ENCODE measurements at places on chromosomes 3 and 15.

DNA sequence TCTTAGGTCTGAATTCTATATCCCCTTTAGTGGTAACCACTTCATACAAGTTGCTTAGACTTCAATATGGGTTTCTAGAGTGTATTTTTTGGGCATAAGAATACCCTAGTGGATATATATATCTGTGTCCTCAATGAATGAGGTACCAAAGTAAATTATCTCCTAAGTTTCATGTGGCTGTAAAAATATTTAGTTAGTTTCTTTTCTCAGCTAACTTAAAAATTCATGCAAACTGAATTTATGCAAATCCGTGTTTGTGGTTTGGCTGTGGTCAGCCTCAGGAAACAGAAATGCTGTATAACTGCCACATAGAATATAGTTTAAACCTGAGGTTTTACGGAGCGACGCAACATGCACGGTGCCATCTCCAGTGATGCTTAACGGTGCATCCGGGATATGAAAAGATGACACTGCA is 80.3 kb downstream of the PEX5L start:
- DNase-seq = peak; percentile 6

DNA sequence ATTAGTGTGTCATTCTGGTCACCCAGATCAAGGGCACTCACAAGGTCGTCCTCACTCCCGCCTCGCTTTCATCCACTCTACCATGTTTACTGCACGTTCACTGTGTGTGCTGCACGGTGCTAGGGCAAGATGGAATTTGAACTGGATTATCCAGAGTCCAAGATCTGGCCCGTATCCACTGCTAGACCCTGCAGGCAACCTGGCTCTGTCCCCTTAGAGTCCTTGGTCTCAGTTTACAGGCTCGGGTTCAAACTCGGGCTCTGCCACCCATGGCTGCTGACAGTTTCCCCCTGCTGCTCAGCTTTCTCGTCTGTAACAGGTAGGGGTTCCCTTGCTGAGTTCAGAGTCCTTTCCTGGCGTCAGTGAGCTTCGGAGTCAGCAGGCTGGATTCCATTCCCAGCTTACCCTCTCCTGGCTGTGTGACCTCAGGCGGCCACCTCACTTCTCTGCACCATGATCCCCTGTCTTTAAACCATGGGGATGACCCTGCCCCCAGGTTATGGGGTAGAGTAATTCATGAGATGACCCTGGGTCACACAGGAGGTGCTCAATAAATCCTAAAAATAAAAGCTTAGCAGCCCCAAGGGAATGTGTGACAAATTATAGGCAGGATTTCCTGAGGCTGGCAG is 79.6 kb upstream of the SLC6A6 start:
- DNase-seq = no peak

DNA sequence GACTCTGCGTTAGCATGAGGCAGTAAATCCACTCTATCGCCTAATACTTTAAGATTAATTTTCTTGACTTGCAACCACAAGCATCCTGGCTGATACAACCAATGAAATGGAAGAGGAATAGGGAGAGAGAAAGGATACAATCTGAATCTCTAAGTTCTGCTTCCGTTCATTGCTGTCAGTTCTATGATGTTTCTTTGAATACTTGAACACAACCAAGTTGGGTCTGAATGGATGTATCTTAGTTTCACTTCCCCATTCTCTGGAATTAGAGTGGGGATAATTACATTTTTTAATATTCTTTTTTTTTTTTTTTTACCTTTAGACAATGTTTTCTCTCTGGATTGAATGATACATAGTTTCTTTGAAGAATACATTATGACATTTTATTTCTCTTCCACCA is 22.9 kb downstream of the PDE8A start:
- no peak for DNase-seq

GRCh38 chr3:156674911-156675829 is 780 bp downstream of the TIPARP start:
- DNase-seq = peak; percentile 60

DNA sequence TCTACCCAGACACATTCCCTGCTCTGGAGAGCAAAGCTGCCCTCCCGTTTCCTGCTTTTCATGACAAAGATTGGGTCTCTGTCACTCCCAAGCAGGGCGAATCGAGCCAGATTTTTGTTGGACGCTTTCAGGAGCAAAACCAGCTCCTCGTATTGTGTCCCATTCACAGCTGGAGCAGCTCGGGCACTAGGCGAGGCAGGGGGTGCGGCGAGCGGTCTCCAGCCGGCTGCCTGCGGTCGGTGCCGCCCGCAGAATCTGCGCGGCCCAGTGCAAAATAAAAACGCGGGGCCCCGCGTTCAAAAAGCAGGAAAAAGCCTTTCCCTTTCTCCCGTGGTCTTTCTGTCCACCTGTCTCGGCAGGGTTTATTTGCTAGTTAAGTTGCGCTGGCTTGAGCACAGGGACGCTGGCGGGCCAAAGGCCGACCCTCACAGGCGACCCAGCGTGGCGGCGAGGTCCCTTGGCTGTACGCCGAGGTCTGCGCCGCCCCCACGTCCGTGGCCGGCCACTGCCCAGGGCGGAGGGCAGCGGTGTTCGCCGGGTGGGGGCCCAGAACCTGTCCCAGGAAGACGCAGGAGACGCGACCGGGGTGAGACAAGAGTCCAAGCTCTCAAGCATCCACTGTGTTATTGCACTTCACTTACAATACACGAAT is 71.2 kb downstream of the CYP19A1 start:
- DNase-seq = no peak

- DNase-seq = no peak
These were observed 1.4 kb downstream of the VHL start for GRCh38 chr3:10142707-10143560.

- no peak for DNase-seq
These were observed 21.9 kb downstream of the LSAMP start for GRCh38 chr3:116423374-116423773.

DNA sequence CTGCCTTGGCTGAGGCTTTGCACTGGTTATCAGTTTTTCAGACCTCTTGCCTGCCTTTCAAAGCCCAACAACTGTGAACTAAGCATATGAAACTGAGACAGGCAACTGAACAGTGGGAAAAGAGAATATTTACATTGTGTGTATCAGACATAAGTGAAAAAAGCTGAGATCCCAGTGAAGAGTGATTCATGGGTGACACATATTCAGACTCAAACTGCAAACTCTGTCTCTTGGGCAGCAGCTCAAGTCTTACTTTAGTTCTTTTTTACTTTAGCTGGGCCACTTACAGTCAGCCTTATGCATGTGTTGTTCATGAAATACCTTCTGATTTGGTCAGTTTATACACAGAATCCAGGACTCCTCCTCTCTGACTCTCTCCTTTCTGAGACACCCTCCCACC is 19.2 kb downstream of the SUCLG2 start:
- DNase-seq = no peak

- DNase-seq = no peak
These were observed 192.6 kb downstream of the FMN1 start for GRCh38 chr15:33001926-33002325.

DNA sequence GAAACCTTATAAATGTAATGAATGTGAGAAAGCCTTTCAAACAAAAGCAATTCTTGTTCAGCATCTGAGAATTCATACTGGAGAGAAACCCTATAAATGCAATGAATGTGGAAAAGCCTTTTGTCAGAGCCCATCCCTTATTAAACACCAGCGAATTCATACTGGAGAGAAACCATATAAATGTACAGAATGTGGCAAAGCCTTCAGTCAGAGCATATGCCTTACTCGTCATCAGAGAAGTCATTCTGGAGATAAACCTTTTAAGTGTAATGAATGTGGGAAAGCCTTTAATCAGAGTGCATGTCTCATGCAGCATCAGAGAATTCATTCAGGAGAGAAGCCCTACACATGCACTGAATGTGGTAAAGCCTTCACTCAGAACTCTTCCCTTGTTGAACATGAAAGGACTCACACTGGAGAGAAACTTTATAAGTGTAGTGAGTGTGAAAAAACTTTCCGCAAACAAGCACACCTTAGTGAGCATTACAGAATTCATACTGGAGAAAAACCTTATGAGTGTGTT is 5.3 kb downstream of the ZNF501 start:
- DNase-seq = no peak

- peak; percentile 44 for DNase-seq
These were observed 563 bp downstream of the PXYLP1 start for GRCh38 chr3:141231952-141232823.

DNA sequence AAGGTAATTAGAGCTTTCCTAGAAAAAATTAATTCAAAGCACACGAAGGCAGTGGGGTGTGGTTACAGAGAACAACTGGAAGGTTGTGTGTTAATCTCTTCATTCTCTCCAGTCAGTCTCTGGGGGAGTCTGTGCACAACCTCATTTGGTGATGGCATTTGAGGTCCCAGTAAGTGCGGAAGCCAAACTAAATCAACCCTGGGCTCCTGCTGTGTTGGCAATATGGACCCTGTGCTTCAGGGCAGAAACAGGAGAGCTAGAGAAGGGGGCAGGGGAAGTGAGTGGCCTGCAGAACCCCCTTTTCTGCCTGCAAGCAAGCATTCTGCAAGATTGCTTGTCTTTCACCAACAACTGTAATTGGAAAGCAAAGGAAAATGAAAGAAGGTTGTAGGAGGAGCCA is 195.9 kb upstream of the ST8SIA2 start:
- DNase-seq = no peak

DNA sequence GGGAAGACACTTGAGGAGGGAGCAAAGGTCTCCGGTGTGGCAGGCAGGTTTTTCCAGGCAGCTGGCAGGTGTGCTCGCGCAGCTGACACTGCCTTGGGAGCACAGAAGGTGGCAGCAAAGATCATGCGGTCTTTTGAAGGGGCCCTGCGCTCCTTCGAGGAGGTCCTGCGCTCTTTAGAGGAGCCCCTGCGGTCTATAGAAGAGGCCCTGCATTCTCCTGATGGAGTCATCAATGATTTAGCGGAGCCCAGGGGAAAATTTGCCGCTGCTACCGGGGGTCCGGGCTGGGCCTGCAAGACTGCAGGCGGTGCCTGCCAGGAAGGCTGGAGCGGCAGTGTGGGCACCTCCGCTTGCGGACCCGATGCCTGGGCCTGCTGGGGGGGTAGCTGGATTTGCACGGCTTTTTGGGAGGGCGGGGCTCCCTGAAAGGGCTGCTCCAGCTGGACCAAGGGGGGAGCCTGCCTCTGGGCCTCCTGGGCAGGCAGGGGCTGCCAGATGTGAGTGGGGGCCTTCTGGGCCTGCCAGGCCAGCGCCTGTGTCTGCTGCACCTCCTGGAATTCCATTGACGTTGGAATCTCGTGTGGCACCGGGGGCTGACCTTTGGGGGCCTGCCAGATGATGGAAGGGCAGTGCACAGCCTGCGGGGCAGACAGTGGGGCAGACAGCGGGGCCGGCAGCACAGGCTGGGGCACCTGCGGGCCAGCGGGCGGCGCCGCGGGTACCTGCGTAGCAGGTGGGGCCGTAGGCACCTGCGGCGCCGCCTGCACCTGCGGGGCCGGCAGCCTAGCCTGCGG is 2.1 kb downstream of the MAGEL2 start:
- no peak for DNase-seq

All from naive thymus-derived CD4-positive, alpha-beta T cell (primary cell).